Heart right ventricle (tissue), 16 donors: ENCODE measurements at places on chromosomes 5 and 9.
A peak's percentile ranks its signal among the peaks of the same experiment; 100 is the strongest.

DNA sequence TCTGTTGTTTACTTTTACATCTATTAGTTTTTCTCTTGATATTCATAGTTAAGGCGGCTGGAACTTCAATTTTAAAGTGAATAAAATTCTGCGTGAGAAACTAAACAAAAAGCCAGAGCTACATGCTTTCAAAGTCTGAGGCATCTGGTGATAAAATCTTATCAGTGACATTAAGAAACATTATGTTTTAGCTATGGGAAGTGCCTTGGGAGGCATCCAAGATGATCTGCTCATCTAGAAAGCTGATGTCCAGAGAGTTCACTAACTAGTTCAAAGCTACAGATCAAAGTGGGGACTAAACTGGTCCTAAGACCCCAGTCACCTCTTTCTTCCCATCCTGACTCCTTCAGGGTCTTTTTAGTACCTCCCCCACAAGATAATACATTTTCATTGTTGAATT, 37.2 kb downstream of the MRPS27 start:
- no peak for DNase-seq

GRCh38 chr5:176679365-176680225, 32.3 kb downstream of the TSPAN17 start:
- DNase-seq, result no peak

- DNase-seq, result no peak
Measured at GRCh38 chr5:179278119-179278518, 67.1 kb downstream of the ADAMTS2 start.

GRCh38 chr9:110291921-110292557, 35.7 kb upstream of the TXN start:
- DNase-seq, result no peak

GRCh38 chr9:106878934-106879333, 16.0 kb downstream of the ZNF462 start:
- DNase-seq, result peak; percentile 84

DNA sequence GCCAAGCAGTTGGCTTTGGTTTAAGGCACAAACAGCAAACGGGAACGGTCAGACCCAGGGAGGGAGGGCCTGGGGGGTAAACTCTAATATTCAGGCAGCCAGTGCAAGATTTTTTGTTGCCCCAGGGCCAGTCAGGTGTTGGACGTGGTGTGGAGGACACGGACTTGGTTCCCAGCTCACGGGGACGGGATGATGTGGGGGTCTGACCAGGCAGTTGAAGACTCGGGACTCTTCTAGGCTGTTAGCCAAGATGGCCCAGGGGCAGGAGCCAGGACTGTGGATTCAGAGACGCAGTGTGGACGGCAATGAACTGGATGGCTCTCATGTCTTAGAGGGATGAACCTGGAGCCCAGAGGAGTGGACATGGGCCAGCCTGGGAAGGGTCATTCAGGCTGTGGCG, 169.2 kb downstream of the C9orf50 start:
- no peak for DNase-seq

GRCh38 chr5:180665682-180666404, 16.4 kb upstream of the FLT4 start:
- DNase-seq, result no peak

DNA sequence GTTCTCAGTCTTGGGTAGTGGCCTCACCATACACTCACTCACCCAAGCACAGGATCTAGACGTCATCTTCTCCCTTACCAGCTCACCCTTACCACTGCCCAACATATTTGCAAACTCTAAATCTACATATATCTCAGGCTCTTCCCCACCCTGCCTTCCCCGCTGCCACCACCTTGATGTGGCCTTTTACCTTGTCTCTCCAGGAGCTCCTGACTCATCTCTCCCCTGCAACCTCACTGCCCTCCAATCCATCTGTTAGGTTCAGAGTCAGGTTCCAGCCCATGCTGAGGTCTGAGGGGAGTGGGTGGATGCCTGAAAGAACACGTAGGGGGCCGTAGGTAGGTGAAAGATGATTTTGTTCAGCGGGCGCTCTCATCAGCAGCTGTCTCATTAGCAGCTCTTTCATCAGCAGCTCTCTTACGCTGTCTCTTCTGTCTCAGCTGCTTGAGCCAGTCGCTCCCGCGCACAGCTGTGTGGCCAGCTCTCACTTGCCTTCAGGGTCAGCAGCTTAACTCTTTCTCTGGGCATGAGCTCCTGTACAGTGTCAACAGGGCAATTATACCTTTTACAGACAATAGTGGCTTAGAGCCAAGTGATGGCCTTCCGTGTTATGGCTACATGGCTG, 23.1 kb upstream of the CKMT2 start:
- DNase-seq, result no peak

GRCh38 chr5:120803282-120803681, 339.2 kb downstream of the PRR16 start:
- no peak for DNase-seq

DNA sequence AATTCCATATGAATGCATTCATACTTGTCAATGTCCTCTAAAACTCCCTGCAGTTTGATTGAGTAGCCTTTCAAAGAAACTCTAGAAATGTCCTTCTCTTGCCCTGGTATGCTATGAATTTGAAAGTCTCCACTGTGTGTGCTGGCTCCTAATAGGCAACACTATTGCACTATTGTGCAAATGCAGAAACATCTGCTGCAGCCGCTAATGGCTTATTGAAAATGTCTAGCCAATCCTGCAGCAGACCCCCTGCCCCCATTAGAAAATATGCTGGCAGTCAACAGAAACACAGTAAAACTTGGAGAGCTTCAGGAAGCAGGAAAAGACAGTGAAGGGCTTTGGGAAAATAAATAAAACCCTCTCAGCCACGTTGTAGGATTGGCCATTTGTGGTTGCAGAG, 87.3 kb upstream of the GRAMD2B start:
- DNase-seq, result no peak

GRCh38 chr9:106880081-106880480, 17.1 kb downstream of the ZNF462 start:
- DNase-seq, result no peak

DNA sequence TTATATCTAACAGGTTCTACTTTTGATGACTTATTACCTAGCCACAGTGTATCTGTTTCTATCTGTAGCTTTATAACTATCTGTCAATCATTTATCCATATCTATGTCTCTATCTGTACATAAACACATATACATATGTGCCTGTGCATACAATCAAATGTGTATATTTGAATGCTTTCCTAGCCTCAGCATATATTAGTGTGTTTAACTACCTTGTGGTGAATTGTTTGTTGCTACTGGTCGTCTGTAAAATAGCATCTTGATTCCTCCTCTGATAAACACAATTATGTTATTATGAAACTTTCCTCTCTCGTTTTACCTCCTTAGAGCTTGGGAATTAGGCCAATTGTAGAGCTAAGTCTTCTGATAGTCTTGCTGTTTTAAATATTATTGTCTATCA, 44.4 kb downstream of the PARP8 start:
- no peak for DNase-seq

DNA sequence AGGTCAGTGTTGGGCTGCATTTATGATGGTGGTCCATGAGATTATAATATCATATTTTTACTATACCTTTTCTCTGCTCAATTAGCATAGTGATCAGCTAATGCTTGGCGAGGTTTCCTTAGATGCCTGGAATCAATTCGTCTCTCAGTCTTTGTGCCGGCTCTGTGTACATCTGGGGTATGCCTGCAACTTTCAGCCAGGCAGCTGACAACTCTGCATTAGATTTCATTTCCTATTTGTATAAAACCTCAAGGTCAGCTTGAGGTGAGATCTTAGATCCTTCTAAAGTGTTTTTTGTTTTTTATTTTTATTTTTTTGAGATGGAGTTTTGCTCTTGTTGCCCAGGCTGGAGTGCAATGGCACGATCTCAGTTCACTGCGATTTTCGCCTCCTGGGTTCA, 86.8 kb downstream of the MELK start:
- no peak for DNase-seq

- no peak for DNase-seq
Measured at GRCh38 chr5:158811921-158812320, 287.8 kb downstream of the EBF1 start.

- DNase-seq, result no peak
Measured at GRCh38 chr9:90023861-90024260, 419.0 kb downstream of the GADD45G start.

GRCh38 chr5:68644971-68645370, 429.4 kb downstream of the PIK3R1 start:
- no peak for DNase-seq

- no peak for DNase-seq
Measured at GRCh38 chr5:154044581-154044980, 5.8 kb downstream of the MFAP3 start.

GRCh38 chr9:89839449-89839848, 234.6 kb downstream of the GADD45G start:
- DNase-seq, result no peak

- no peak for DNase-seq
Measured at GRCh38 chr9:90024823-90025222, 420.0 kb downstream of the GADD45G start.

GRCh38 chr9:121182101-121182836, 19.4 kb downstream of the RAB14 start:
- DNase-seq, result no peak
